GM06990 (cell line): ENCODE measurements at places on chromosomes 5 and 9.

- DNase-seq: no peak
Observed at GRCh38 chr5:98942847-98943246, 14.0 kb upstream of the CHD1 start.

GRCh38 chr5:14627270-14627669 lies 37.2 kb upstream of the OTULIN start:
- DNase-seq: no peak

GRCh38 chr9:112115970-112116753 lies 58.9 kb downstream of the SUSD1 start:
- DNase-seq: no peak

- peak; percentile 68 for DNase-seq
Observed at GRCh38 chr5:132777209-132778069, at the start of gene SEPTIN8. SEPTIN8 (minus strand) TSS chr5:132777239; CDS start chr5:132777137, 102 bp downstream.

GRCh38 chr5:127567026-127567768 lies 49.8 kb downstream of the PRRC1 start:
- DNase-seq: peak; percentile 47

- DNase-seq: no peak
Observed at GRCh38 chr5:168305281-168305680, 13.8 kb downstream of the WWC1 start.

GRCh38 chr5:34680896-34681295 lies 24.8 kb downstream of the RAI14 start:
- no peak for DNase-seq

DNA sequence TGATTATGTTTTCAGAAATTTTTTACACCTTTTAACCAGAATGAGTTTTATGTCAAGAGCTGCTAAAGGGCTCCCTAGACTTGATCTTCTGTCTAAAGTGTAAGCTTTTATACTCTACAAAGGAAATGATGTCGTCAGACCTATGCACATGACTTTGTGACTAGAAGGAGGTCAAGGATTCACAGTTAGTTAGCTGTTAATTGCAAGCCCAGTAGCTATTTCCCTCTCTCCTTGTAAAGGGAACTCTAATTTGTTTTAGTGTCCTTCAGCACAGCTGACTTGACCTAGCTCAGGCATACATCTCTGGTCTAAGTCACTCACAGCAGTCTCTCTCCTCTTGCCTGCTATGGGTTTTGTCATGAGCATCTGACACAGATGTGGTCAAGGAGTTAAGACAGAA lies 173.5 kb upstream of the NREP start:
- DNase-seq: no peak

- DNase-seq: no peak
Observed at GRCh38 chr5:167573370-167574127, 717.9 kb upstream of the WWC1 start.
